Right forelimb (tissue), 1 donor: ENCODE measurements at places on chromosomes 5 and 9.

DNA sequence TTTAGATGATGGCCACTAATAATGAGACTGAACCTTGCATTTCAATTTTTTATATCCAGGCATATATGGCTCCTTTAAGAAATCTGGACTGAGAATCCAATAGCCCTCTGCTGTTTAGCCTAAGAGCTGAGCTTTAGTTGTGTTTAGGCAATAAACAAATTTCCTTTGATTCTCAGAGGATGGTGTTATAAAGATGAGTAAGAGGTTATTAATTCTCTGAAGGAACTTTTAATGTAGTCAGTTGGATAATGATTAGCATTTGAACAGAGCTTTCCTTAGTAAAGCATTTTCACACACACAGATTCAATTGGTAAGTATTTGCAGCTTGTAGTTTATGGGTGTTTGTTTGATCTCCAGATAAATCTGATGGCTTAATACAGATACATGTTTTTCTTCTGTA lies 149.6 kb downstream of the PRR16 start:
- no peak for DNase-seq

GRCh38 chr5:155872629-155873220 lies 454.2 kb upstream of the SGCD start:
- DNase-seq: no peak

DNA sequence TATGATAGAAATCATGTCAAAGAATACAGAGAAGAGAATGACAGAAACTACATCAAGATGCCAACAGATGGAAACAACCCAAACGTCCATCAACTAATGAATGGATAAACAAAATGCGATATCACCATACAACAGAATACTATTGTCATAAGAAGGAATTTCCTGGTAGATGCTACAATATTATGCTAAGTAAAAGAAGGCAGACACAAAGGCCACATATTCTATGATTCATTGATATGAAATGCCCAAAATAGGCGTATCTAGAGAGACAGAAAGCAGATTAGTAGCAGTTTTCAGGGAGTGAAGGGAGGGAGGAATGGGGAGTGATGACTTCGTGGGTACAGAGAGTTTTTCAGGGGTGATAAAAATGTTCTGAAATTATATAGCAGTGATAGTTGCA lies 58.3 kb upstream of the AKNA start:
- no peak for DNase-seq

- no peak for DNase-seq
Observed at GRCh38 chr5:36417221-36417620, 115.5 kb upstream of the RANBP3L start.

DNA sequence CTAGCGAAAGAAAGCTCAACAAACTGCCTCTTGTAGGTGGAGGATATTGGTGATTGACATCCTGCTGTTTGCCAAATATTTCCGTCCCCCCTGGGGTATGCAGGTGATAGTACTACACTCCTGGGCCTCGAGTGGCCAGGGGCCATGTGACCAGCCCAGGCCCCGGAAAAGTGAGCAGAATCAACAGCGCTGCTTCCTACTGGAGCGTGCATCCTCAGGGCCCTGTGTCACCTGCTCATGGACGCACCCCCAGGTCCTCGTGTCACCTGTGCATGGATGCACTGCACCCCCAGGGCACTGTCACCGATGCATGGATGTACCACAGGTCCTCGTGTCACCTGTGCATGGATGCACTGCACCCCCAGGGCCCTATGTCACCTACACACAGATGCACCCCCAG lies 43.8 kb downstream of the ADAMTS16 start:
- DNase-seq: no peak

DNA sequence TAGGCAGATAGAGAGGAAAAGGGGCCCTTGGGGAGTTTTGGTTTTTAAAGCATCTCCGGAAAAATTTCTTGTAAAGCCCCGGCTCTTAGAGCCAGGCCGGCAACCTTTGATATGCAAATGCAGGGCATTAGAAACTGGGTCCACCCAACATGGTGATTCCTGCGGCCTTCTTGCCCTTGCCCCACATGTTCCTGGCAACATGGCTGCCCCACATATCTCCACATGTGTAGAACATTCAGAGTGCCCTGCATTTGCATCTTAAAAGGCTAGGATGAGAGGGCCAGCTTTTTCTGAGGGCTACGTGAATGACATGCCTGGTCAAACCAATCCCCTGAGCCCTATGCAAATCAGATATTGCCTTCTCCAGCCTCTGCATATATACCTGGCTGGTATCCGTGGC lies 5.0 kb upstream of the SNAPC3 start:
- no peak for DNase-seq

DNA sequence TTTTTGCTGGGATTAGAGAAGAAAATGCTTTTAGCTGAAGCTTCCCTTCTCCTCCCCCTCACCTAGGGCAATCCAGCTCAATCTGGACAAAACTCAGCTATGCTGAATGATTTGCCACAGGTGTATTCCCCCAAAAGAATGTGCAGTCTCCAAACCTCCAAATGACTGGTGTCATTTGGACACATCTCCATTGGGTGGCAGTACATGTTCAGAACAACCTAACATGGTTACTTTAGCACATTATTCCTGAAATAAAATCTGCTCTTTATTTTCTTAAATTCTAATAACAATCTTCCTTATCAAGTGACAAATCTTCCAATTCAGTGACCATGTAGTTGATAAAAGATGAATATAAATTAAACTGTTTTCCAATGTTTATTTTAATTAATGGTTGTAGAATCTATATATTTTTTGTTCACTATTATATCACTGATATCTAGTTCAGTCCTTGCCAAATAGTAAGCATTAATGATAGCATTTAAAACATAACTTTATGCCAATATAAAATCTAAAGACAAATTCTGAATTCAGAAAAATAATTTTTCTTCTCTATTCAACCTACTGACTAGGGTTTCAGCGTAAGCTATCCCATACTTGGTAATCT lies 61.3 kb upstream of the MOCS2 start:
- DNase-seq: no peak

DNA sequence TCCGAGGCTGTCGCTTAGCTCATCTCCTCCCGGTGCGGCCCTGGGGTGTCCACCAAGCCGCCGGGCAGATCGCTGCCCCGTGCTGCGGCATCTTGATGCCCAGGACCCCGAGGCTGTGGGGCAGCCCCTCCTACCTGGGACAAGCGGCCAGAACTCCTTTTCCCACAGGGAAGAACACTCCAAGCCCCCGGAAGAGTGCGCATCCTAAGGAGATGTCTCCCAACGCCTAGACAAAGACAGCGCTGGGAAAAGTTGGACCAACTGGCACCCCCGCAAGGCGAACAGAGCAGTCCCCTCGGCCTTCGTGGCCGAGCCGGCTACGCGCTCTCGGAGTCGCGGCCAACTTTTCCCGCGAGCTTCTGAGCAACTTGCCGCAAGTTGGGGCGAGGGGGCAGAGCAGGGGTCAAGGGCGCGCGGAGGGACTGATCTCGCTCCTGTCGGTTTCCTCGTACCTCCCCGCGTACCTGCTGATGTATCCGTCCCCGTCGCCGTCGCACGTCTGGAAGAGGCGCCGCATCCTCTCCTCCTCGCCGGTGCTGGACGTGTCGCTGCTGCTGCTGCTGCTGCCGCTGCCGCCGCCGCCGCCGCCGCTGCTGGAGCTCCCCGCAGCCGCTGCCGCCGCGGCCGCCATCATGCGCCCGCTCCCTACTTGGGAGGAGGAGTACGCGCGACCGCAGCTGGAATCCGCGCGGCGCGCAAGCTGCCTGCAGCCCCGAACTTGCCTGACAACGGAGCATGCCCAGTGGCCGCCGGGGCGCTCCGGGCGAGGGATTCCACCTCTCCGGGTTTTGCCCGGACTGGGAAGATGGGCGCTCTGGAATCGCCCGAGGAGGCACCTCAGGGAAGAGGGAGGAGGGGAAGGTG lies at the start of gene MCC:
TSS of gene MCC (minus strand) at position 673 of the 864 bp plus-strand sequence.
- DNase-seq: peak; percentile 91

DNA sequence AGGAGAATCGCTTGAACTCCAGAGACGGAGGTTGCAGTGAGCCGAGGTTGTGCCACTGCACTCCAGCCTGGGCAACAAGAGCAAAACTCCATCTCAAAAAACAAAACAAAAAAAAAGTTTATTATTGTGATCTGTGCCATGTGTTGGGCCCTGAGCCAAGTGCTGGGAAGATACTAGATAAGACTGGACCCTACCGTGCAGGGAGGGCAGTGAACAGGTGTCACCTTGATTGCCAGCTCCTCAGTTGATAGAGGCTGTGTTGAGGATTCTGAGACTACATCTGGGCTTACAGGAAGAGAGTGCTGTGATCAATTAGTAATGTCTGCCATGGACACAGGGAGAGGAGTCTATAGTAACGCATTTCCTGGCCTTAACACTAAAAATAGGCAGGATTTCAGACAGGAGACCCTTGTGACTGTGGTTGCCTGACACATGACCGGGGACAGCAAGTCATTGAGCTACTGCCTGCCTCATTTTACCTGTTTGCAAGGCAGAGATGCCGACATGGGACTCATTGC lies 201.5 kb downstream of the C9orf50 start:
- DNase-seq: no peak

- DNase-seq: no peak
Observed at GRCh38 chr5:147779694-147780093, 2.8 kb downstream of the JAKMIP2 start.
